Thoracic aorta (tissue), 2 donors: ENCODE measurements at places on chromosomes 6 and 20.

DNA sequence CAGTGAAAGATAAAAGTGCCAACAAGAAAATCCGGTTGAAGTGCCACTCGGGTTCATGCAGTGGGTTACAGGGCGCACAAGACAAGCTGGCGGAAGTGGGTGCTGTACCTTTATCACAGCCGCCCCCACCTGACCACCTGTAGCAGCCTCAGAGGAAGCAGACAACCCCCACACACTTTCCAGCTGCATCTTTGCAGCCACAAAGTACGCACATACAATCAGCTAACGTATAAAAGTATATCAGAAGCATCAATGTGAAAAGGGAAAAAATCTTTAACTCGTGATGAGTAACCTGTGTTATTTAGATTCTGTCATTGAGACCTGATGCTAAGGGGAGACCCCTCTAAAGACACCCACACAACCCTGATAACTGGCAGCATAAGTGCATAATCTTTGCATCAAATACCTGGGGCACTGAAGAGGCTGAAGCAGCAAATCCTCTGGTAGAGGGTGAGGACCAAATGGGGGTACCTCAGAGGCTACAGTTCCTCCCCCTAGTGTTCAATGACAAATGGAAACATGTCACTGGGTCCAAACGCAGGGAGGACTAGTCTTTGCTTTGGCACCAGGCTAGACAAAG, 22.1 kb downstream of the BACH2 start:
- no peak for DNase-seq

DNA sequence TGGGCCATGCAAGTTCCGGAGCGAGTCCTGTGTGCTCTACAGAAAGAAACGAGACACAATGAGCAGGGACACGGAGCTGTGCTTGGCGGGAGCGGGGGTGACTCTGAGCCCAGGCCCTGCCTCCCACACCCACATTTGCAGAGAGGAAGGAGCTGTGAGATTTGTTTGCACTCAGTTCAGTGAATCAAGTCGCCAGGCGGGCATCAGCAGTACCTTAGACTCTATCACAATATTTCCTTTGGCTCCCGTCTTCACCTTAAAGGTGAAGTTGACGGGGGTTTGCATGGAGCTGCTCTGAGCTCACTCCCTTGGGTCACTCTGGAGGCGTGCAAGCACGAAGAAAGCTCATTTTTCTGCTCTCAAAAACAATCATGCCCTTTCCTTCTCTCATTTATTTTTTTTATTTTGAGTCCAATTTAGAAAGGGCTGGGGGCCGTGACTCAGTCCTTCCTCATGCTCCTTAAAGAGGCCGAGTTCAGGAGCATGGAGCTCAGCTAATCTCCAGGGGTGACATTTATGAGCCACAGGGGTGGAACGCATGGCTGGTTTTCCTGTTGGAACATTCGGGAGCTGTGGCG, 188.2 kb downstream of the NFATC2 start:
- DNase-seq = no peak

GRCh38 chr6:138963531-138963930, 24.5 kb downstream of the REPS1 start:
- no peak for DNase-seq

DNA sequence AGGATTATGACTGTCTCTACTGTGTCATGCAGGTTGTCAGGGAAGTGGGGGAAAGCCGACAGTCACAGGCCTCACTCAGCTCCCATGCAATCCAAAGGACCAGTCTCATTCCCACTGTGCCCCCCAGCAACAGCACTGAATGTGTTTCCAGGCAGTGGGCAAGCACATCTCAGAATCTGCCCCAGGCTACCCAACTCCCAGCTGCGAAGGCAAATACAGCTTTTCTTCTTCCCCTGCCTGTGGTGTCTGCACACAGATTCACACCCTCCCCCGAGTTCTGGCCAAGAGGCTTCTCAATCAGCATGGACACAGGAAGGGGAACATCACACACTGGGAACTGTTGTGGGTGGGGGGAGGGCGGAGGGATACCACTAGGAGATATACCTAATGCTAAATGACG, 75.3 kb downstream of the SNAP91 start:
- no peak for DNase-seq

GRCh38 chr6:16239798-16240123, 1.4 kb downstream of the GMPR start:
- no peak for DNase-seq

DNA sequence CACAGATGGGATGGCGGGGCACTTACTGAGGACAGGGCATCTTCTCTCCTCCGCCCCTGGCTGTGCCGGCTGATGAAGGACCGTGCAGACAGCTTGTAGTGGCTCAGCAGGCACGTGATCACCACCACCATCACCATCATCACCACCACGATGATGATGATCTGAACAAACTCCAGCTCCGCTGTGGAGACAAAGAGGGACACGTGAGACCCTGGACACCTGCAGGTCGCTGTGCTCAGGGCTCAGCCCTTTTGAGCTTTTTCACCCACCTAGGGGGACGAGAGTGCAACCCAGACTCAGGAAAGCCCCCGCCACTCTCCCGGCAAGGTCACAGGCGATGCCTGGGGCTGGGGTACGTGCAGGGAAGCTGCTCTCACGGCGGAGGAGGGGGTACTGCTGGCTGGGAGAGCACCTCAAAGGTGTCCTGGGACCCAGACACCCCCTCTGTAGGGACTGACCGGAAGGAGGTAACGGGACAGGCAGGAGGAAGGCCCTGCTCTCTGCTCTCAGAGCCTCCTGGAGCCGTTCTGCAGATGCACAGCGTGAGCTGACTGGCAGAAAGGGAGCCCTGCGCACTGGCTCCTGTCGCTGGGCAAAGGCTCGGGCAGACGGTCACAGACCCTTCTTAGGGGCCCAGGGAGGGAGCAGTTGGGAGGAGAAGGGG, 39.4 kb upstream of the ZBP1 start:
- DNase-seq = peak; percentile 3

GRCh38 chr20:48850257-48850976, 22.6 kb upstream of the PREX1 start:
- DNase-seq = no peak

DNA sequence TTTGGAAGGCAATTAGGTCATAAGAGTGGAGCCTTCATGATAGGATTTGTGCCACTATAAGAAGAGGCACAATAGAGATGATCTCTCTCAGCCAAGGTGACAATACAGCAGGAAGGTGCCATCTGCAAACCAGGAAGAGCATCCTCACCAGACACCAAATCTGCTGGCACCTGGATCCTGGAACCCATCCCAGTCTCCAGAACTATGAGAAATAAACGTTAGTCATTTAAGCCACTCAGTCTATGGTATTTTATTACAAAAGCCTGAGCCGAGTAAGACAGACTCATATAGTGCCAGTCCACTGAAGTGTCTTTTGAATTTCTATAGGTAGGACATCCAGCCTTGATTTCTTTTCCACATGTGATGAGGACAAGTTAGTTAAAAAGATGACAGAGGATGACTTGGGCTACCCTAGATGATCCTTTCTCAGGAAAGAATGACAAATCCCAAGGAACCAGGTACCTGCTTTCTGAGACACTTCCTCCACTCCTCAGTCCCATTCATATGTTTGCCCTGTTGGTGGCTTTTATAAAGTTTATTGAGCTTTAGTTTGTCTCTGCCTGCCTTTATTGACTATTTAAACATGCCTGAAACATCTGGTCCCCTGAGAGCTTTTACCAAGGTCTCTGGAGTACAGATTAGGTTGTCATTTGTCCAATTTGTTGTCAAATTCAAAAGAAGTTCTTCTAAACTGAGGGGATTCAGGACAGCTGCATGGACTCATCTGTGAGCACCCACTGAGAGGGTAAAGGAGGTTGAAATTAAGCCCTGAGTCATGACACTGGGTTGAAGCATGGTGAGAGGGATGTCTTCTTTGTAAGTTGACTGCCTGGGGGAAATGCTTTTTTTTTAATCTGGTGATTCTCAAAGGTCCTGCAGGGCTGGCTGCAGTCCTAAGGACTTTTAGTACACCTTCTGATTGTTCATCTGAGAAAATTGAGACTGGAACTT, 165.0 kb upstream of the PLCB4 start:
- DNase-seq = no peak

- no peak for DNase-seq
Observed at GRCh38 chr20:55977690-55978459, 27.4 kb downstream of the CBLN4 start.

- DNase-seq = no peak
Observed at GRCh38 chr6:163099621-163100171, 314.8 kb upstream of the QKI start.

DNA sequence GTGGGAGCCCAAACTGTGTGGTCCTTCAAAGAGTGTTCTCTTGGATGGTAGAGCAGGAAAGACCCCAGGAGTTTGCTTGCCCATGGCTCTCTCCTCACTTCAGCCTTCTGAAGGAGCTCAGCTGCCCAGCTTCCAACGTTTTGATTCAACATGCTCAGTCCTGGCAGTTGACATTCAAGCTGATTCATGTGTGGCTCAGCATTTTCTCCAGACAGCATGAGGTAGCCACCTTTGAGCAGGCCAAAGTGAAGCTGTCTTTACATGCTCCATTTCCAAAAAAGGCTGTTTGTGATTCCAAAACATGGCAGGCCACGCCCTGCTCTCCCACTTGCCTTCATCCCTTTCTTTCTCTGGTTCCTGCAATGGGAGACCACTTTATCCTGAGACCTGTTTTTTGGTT, 280.2 kb downstream of the TBC1D7 start:
- DNase-seq = no peak

DNA sequence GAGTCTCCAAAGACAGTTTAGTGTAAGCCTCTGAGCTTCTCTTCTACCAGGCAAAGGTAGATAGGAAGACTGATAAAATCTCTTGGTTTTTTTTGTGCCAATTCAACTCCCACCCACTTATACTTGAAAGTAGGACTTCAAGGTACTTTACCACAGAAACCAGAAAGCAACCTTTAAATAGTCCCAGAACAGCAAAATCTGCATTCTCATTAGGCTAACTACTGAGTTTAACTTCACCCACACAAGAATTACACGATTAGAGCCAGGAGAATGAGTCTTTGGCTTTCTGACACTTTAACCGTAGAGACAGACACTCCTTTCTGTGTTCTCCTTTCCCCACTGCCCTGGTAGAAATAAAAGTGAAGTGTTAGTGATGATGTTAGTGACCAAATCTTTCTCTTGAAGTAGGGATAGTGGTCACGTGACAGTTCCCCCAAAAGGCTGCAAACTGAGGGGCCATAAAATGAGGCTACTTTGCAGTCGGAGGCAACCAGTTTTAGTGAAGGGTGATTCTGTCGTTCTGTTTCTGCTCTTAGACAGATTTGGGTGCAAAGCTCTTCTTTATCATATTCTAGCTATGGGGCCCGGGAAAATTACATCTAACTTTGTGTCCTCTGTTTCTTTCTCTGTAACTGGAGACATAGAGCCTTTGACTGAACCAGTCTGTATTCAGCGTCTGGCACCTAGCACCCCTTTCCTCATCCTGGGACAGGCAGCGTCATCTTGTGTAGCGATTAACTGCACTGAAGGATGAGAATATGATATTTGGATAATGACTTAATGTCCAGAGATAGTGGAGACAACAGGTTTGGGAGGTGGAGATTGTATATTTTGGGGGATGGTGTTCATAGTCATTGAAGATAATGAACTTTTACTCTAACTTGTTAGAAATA, 206.4 kb upstream of the CITED2 start:
- DNase-seq = no peak

DNA sequence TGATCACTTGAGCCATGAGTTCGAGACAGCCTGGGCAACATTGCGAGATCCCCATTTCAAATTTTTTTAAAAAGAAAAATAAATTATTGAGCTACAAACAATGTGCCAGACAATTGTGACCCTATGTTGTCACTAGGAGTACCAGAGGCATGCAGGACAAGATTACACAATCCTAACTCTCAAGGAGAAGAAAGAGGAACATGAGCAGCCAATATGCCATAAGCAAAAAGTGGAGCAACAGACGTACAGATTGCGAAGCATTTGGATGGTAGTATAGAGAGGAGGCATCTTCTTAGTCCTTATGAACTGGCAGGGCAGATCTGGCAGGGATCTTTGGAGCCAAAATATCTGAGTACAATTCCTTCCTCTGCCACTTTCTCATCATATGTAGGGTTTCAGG, 156.4 kb downstream of the OR2B2 start:
- no peak for DNase-seq

- no peak for DNase-seq
Observed at GRCh38 chr20:47466213-47466612, 35.5 kb upstream of the NCOA3 start.

DNA sequence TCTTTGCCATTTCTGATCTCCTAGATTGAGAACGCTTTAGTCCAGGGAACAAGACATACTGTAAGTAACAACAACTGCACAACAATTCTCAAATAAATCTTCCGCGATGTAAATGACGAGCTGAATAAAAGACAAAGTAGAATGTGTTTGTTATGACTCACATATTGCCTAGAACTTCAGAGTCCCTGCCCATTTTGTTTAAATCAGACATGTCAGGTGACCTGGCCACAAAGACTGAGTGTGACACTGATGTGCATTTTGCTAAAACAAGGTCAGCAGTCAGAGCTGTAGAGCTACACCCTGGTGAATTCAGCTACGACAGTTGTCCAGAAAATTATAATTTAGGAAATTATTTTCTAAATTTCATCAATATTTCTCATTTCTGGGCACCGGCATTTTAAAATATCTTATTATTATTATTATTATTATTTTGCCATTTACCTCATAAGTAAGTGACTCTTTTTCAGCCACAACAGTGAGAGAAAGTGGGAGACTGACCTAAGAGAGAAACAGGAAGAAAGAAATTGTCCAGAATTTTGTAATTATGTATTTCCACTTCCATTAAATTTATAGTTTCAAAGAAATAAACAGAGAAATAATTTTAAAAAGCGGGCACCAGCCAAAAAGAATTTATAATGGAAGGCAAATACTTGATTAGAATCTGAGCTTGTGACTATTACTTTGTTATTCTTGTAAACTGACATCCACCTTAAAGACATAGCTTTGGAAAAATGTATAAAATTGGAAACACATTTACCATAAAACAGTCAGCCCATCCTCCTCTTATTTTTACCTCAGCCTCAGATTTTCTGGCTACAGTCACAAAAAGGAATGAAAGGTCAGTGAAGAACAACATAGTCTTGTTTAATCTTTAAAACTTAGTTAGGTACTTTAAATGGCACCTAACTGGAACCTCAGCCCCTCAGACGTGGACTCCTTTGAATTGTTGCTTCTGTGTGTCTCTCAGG, 157.0 kb upstream of the CITED2 start:
- DNase-seq = no peak

- no peak for DNase-seq
Observed at GRCh38 chr20:50608750-50609104, 82.6 kb downstream of the RIPOR3 start.

GRCh38 chr20:62466072-62466760, 9.6 kb downstream of the GATA5 start:
- DNase-seq = no peak

DNA sequence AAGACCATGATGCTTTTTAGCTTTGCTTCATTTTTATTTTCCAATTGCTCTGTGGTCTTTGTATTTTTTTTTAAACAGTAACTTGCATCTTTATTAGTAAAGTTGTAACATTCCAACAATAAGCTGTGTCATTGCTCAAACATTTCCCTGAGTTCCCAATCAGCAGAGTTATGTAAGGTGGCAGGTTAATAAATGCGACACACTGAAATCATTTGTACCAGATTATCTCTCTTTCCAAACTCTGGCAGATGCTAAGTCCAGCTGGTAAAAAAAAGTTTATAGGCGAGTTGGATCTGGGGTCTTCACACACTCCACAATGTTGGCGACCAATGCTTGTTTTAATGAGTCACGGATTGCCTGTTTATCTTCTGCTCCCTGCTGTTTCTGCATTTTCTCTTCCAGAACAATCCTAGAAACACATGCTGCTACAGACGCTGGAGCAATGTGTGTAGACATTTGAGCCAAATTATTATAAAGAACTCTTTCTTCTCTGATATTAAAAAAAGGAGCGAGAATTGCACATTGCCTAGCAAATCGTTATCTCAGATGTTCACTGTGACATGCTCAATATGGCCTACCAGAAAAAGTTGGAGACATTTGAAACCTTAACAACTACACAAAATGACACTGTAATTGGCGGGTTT, 113.6 kb upstream of the IFNGR1 start:
- no peak for DNase-seq
